ENCODE measurements at places on chromosomes 13 and 19.

- DNase-seq, result no peak
Observed at GRCh38 chr13:50672025-50672424, 171.5 kb downstream of the DLEU7 start.

- no peak for DNase-seq
Observed at GRCh38 chr19:58261968-58262921, 16.5 kb upstream of the ZNF8 start.

- no peak for DNase-seq
Observed at GRCh38 chr13:98972059-98972458, 5.8 kb downstream of the DOCK9 start.

GRCh38 chr13:90447734-90448101 lies 899.8 kb upstream of the MIR17HG start:
- DNase-seq, result no peak

GRCh38 chr19:13974073-13974472 lies 21.8 kb downstream of the DCAF15 start:
- DNase-seq, result no peak

DNA sequence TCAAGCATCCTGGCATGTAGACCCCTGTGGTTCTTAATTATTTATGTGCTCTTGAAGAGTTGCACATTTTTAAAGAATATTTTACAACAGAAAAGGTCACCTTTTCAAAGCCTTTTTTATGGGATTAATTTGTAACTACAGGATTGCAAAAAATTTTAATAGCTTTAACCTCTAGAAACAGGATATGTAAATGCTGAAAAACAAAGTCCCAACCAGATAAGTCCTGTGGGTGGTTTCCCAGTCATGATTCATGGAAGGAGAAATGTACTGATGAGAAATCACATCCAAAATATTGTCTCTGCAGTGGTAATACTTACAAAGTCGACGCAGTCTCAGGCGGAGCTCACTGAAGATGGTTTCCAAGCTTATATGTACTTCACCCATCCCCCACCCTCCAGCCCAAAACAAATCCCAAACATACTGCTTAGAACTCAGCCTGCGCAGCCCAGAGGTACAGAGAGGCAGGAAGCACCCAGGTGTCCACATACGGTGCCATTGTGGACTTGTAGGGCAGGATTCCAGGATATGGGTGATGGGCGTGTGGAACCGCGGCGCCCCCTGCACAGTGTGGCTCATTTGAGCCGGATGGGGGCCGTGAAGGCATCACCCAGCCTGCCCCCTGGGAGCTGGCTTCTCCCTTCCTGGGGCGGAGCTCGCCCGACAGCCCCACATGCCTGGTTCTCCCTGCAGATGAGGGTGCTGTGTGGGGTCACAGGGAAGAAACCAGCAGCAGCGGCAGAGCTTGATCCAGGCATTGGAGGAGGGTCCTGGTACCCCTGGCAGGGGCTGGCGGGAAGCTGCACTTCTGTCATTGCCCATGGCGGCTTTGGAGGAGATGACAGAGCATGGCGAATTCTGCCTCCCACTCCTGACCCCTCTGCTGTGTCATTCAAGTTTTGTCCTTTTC lies 101.2 kb downstream of the ATP11A start:
- DNase-seq, result no peak

GRCh38 chr13:42561752-42562467 lies 12.0 kb upstream of the TNFSF11 start:
- DNase-seq, result no peak

- no peak for DNase-seq
Observed at GRCh38 chr19:36051236-36051635, 2.8 kb downstream of the THAP8 start.

- no peak for DNase-seq
Observed at GRCh38 chr19:36113894-36114720, 568 bp downstream of the POLR2I start.

- no peak for DNase-seq
Observed at GRCh38 chr13:69092615-69093322, 1014.9 kb upstream of the ATXN8OS start.

GRCh38 chr13:77820431-77821149 lies 98.0 kb downstream of the EDNRB start:
- no peak for DNase-seq

DNA sequence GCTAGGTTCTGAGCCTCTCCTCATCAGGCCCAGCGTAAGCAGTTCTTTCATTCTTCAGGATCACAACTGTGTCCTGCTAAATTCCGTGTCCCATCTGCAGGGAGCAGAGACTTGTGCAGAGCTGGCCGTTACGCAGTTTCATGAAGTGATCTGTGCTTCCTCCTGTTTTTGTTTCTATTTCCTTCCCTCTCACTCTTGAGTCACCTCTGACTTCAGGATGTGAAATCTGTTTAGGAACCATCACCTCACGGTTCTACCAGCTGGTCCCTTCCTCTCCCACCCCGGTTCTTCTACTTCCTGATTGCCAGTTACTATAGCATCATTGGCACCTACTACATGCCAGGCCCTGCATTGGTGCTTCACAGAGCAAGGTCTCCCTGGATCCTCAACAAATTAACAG lies 8.5 kb downstream of the MAU2 start:
- DNase-seq, result no peak

DNA sequence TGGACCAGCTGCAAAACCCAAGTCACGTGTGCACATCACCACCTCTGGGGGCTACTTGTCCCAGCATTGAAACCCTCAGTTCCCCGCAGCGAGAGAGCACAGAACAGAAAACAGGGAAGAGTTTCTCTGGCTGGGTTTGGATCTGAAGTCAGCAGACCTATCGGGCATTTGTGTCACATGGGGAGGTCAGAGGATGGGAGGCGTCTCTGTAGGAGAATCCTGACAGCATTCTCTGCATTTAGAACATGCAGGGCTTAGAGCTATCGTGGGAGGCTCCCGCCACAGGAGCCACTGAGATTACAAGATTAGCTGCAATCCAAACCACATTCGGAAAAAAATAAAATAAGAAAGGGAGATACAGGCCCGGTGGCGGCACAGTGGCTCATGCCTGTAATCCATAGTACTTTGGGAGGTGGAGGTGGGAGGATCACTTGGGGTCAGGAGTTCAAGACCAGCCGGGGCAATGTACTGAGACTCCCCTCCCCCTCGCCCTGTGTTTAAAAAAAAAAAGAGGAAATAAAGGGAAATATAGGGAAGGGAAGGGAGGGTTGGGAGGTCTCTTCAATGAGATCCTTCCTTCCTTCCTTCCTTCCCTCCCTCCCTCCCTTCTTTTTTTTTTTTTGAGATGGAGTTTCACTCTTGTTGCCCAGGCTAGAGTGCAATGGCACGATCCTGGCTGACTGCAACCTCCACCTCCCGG lies 2.9 kb upstream of the TLE6 start:
- no peak for DNase-seq

DNA sequence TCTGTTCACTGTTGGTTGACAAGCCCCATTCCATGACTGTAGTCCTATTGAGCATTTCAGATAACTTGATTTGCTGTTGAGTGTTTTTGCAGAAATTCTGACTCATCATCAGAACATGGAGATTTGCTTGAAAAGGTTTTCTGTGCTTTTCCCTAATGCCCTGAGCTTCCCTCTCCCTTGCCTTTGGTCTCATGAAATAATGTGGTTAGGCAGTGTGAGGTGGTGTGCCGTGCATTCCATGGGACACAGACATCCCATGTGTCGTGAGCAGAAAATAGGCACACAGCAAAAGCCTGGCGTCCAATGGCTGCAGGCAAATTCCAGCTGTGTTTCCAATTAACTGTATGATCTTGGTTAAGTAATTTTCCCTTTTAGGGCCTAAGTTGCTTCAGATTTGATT lies 197.4 kb downstream of the DLEU7 start:
- no peak for DNase-seq

DNA sequence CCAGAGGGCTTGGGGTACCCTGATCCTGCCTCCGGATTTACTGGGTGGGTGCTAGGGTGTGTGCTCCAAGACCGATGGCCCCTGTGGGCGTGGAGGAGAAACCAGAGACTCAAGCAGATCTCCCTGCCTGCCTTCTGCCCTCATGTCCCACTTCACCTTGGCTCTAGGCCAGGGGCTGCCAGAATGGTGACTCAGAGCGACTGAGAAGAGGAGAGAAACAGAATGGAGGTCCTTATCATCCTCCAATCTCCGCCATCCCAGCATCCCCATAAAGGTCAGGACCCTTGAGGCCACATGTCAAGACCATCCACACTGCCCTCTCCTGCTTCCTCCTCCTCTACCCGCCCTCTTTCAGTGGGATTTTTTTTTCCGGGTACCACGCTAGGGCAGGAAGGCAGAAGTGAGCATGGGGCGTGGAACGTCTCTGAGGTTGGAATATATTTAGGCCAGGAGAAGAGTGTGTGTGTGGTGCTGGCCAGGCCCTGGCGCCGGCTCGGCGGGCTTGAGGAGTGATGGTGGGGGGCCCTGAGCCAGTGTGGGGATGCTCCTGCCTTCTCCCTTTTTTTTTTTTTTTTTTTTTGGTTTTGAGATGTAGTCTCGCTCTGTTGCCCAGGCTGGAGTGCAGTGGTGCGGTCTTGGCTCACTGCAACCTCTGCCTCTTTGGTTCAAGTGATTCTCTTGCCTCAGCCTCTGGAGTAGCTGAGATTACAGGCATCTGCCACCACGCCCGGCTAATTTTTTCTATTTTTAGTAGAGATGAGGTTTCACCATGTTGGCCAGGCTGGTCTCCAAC lies 22.3 kb downstream of the IER2 start:
- DNase-seq, result no peak

DNA sequence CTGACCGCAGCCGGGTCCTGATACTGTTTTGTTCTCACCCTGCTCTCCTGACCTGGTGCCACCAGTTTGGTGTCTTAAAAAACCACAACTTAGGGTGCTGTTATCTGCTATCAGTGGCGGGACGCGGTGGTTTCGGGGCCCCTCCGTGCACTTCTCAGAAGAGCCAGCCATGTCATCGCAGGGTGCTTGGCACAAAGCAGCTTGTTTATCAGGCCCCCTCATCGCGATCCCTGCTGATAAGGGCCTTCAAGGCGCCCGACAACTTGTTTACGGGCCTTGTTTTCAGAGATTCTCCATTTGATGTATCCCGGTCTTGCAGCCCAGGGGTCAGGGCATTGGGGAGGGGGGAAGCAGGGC lies 58.1 kb upstream of the KLF2 start:
- DNase-seq, result no peak

DNA sequence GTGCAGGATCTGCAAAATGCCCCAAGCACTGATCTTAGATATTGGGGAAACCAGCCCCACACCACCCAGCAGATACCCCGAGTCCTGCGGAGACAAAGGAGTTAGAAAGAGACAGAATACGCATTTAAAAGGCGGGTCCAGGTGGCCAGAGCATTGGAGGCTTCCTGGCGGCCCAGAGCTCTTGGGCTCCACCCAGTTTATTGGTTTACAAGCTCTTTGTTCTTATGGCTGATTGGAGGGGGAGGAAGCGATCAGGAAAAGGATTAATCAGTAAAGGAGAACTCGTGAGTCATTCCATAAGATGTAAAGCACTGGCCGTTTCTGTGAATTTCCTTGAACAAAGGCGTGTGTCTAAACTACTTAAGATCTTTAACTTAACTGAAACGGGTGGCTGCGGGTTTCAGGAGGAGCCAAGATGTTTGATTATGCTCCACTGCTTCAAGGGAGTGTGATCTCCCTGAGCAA lies 926 bp downstream of the ZNF587 start:
- DNase-seq, result no peak

- peak; percentile 89 for DNase-seq
Observed at GRCh38 chr19:9914315-9915207, 21.8 kb downstream of the OLFM2 start.

DNA sequence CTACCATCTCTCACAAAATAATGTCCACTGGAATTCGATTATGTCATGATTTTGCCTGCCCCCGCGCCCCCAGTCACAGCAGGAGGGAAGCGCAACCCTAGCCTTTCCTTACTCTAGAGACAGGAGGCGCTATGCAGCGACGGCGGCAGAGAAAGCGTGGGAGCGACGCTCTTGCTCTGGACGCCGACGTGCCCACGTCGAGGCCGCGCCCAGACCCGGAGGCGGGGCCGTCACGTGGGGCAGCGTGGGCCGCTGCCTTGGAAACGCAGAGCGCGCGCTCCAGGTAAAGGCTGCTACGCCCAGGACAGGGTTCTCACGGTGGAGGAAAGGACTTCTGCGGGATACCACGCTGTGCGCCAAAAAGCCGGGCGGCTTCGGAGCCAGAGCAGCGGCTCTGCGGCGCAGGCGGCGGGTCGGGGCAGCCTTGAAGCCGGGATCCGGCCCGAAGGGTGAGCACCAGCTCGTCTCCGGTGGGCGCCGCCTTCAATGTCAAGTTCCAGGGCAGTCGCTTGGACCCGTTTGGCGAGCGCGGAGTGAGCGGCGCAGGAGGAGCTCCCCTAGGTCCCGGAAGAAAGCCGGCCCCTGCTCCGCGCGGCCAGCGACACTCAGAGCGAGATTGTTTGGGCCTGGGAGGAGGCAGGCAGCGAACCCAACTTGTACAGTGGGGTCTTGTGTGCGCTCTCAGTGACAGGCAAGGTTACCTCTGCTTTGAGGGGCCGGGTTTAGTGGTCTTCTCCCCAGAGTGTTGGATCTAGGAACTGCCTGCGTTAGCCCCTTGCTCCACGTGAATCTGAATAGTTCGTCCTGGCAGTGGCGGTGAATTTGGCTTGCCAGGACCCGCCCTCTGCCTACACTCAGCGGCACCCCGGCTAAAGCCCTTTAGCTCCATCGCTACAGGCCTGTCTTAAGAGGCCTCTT lies 121.7 kb downstream of the MRPL57 start:
- DNase-seq, result peak; percentile 77

- peak; percentile 43 for DNase-seq
Observed at GRCh38 chr19:343941-344624, 513 bp downstream of the MIER2 start.

GRCh38 chr13:47610687-47611086 lies 390.4 kb downstream of the SUCLA2 start:
- DNase-seq, result no peak

DNA sequence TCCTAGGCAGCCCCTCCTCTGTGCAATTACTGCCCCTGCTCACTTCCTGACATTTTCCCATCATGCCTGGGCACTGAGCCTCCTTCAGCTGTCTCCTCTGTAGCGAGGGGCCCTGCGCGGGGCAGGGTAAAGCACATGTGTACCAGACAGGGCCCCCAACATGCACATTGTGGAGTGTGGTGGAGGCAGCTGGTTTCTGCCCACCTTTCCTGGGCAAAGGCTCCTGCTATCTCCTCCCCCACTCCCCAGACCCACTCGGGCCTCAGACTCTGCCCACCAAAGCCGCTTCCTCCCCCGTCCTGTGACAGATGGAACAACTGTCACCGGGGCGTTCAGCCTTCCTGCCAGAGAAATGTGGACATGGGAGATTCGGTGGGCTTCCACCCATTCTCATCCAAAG lies 2.9 kb upstream of the KPTN start:
- DNase-seq, result no peak

GRCh38 chr19:46357846-46358583 lies 11.1 kb downstream of the PPP5C start:
- no peak for DNase-seq

DNA sequence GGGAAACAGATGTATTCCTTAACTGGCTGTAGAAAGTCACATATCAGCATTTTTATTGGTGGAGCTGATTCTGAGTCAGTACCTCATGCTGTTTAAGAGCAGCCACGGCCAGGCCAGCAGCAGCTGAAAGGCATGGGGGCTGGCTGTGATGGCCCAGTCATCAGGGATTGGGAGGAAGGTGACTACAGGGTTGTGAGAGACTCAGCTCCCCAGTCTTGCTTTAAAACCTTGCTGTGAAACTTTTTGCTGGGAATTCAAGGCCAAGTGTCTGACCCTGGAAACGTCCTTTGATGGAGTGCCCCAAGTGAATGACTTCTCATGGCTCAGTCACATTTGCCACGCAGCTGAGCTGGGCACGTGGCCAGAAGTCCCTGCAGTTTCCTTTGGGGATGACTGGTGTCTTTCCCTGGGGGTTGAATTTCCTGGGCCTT lies 39.1 kb upstream of the RNF113B start:
- no peak for DNase-seq

Measured in GM12891 (cell line).